Kidney capillary endothelial cell (primary cell): ENCODE measurements at places on chromosomes 7 and 10.

DNA sequence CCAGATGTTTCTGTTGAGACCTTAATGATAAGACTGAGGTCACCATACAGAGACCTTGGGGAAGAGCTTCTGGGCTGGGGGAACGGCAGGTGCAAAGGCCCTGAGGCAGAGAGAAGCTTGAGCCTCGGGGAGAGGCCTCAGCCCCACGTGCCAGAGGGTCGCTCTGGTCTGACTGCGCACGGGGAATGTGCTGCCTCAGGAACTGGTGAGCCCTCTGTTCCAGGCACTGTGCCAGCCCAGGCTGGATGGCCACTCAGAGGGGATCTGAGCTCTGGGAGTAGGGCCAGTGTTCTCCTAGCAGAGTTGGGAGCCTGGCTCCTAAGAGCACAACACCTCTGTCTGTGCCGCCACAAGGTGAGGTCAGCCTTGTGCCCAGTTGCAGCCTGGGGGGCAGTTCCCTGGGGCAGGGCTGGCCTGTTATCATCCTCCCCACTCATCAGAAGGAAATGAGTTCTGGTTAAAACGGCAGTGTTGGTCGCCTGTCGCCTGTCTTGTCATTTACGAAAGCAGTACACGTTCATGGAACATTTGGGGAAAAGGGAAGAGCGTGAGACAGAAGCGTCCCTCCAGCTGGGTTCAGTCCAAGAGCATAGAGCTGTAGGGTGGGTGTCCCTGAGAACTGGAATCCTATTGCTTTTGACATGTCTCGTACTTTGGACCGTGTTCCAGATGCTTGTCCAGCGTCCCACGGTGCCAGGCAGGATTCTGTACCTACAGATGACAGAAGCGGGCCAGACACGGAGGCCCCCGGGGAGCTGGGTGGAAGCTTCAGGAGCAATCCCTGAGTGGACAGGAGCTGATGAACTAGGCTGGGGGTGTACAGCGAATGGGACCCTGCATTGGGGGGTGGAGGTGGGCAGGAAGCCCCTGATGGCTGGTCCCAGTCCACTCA lies 4.3 kb downstream of the TTYH3 start:
- DNase-seq = no peak

- DNase-seq = no peak
Observed at GRCh38 chr7:107173191-107173590, 4.4 kb downstream of the HBP1 start.

- no peak for DNase-seq
Observed at GRCh38 chr7:51301806-51302205, 14.8 kb downstream of the COBL start.

GRCh38 chr7:28207486-28208158 lies 27.0 kb upstream of the JAZF1 start:
- peak; percentile 66 for DNase-seq

- DNase-seq = no peak
Observed at GRCh38 chr7:131159961-131160361, 167.7 kb upstream of the MKLN1 start.

DNA sequence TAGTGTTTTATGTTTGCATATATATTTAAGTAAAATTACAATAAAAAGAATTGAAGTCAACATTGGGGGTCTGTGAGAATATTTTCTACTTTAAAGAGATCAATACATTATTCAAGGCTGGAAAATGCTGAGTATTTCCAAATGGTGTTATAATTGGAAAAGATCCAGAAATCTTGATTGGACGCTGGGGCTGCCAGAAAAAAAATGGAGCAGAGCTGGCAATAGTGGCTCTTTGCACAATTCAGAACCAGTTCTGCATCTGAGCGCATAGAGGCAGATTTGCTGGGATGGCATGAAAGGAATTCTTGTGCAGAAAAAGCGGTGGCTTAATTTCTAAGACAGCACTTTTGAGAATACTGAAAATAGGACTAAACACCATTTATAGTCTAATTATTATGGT lies 10.8 kb upstream of the VWC2 start:
- DNase-seq = no peak

GRCh38 chr10:3014968-3015367 lies 52.4 kb upstream of the PFKP start:
- no peak for DNase-seq

GRCh38 chr7:138299066-138299465 lies 161.0 kb upstream of the TRIM24 start:
- DNase-seq = no peak

GRCh38 chr10:28363376-28363775 lies 60.5 kb upstream of the MPP7 start:
- DNase-seq = no peak

DNA sequence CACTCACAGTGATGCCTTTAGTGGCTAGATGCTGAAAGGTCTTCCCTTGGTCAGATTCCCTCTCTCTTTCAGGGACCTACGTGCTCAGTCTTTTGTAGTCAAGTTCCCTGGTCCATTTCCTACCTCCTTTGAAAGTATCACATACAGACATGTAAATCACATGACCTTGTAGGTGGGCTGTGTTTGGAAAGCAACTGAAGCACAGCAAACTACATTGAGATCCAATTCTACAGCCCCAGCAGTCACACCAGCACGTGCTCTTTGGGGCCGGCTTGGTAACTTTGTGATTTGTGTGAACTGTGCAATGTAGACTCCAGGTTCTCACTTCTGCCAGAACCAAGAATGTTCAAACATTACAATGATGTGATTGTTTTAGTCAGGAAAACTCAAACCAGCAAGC lies 89.7 kb upstream of the PLPP4 start:
- DNase-seq = no peak

DNA sequence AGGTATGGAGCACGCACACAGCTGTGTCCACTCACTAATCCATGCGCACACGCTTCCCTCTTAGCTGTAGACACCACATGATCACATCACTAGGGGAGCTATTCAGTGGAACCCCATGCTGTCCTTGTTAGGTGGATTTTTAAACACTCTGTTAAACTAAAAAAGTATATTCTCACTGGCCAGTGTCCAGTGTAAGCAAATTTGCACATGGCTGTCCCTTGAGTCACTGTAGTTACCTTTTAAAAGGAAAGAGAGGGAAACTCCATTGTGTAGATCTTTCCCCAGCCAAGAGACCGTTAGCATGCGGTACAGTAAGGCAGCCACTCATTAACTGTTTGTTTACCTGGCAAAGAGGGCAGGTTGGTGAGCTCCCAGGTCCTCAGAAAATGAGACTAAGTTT lies 81.6 kb upstream of the INSYN2A start:
- DNase-seq = no peak

- DNase-seq = no peak
Observed at GRCh38 chr10:497289-497688, 192.2 kb downstream of the DIP2C start.

DNA sequence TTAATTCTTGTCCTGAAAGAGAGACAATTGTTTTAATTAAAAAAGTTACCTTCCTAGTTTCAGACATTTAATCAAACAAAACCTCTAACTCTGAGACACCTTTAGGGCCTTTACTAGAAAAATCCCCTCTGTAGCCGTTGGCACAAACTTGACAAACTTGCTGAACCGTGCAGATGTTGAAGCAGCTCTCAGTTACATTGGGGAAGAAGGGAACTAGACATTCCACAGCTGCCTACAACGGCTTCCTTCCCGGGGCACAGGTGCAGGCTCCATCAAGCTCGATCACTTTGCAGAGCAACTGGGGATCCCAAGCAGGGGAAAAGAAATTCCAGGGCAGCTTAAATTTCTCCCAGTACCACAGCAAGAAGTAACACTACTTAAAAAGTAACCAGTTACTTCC lies 141.3 kb downstream of the SKAP2 start:
- no peak for DNase-seq

- no peak for DNase-seq
Observed at GRCh38 chr10:71667387-71667752, 52.2 kb downstream of the C10orf105 start.

- DNase-seq = no peak
Observed at GRCh38 chr7:155440018-155440410, 17.9 kb upstream of the EN2 start.

DNA sequence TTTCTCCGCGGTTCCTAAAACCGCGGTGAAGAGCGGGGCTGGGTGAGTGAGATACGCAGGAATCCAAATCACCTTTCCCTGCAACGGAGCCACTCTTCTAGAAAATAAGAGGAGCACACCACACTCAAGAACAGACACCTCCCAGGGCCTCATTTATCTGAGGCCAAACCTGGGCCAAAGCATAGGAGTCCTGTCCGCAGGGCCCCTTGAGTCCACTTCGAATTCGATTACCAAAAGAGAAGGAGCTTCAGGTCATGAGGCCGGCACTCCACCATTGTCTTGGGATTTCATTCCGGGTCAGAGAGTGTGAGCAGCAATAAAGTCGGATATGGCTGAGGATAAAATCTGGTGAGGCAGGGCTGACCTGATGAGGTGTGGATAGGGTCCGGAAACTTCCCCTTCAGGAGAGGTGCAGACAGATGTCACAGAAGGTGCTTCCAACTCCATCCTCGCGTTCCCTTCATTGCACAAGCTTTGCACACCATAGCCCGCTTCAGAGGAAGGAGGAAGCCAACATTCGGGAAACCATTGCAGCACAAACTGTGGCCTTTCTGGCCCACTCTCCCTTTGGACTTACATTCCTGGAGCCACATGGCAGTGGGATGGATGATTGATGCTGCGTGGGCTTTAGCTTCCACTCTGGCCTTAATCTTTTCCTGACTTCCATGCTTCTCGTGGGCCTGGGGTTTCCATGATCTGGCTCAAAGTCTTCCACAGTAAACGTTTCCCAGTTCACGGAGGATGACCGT lies 27.2 kb upstream of the ZNF273 start:
- DNase-seq = no peak

DNA sequence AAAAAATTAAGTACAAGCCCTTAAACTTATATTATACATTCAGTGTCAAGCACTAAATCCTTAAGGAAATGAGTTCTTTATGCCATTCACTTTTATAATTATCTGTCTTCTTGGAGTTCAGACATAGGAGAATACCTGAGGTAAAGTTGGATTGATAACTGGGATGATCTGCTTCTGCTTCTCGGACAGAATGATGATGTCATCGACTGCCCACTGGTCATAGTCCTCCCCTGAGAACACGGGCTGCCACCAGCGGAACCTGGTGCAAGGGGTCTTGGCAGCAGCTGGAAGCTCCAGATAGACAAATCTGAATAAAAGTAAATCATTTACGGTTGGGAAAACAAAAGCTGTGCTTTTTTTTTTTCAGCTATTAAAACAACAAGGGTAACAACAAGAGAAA lies 148.2 kb upstream of the SLC26A5 start:
- no peak for DNase-seq
